ENCODE measurements at places on chromosomes 4 and X. TPM values are rescaled to one million over a fixed set of nuclear protein-coding genes. Genes with fewer than 3 reads are reported as not detected.

ARHGAP4 gene
- 0.38 TPM for total RNA-seq

CT55 gene
- not detected for total RNA-seq

AWAT2 gene
- under 0.01 TPM for total RNA-seq

NIPAL1 gene
- total RNA-seq = 2.9 TPM

MAGED1 gene
- total RNA-seq = 151 TPM

All from regular cardiac myocyte (primary cell).